ENCODE measurements at places on chromosomes 4 and X.

- no peak for DNase-seq
Observed at GRCh38 chr4:96685691-96686090, 845.8 kb downstream of the PDHA2 start.

- DNase-seq: no peak
Observed at GRCh38 chr4:38846015-38846414, 10.6 kb downstream of the TLR6 start.

DNA sequence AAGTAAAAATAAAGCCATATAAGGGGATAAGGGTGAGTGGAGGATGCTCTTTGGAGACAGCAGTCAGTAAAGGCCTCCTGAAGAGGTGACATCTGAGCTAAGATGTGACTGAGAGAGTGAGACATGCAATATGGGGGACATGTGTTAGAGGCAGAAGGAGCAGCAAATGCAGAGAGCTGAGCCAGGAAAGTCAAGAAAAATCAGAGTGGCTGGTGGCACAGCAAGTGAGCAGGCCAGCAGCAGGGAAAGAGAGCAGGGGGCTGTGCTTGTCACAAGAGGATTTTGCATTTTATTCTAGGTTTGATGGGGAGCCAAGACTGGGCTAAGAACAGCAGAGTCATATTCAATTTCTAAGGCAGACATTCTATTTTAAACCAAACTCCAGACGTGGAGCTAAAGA, 394.5 kb downstream of the KCNIP4 start:
- DNase-seq: no peak

DNA sequence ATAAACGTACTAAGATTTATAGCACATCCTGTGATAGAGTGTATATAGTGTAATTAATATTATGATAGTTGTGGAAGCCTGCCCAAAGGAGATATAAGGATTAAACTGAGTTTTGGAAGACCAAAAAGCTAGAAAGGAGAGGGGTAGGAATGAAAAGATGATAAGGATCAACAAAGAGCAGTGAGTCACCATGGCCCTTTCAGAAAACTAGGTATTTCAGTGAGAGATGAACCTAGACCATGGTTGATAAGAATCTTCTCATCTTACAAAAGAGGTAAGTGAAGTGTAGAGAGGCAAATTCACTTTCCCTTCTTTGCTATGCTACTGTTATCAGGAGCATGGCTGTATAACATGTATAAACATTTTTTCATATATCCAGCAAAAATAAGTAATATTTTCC, 133.8 kb upstream of the PLAC1 start:
- DNase-seq: no peak

DNA sequence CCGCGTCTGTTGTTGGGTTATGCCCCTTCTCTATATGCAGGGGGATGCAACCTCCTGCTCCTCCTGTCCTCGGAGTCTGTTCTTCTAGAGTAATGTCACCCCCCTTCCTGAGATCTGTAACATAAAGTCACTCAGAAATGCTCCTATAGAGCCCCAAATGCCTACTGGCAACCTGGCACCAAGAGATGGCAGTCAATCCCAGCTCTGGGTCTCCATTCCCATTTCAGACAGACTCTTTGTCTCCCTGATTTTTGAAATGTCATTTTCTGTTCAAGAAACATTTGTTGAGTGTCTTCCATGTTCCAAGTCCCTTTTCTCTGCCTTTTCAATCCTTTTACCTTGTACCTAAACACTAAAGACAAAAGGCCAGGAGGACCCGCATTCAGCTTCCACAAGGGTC, 9.6 kb upstream of the PRDM8 start:
- DNase-seq: no peak

DNA sequence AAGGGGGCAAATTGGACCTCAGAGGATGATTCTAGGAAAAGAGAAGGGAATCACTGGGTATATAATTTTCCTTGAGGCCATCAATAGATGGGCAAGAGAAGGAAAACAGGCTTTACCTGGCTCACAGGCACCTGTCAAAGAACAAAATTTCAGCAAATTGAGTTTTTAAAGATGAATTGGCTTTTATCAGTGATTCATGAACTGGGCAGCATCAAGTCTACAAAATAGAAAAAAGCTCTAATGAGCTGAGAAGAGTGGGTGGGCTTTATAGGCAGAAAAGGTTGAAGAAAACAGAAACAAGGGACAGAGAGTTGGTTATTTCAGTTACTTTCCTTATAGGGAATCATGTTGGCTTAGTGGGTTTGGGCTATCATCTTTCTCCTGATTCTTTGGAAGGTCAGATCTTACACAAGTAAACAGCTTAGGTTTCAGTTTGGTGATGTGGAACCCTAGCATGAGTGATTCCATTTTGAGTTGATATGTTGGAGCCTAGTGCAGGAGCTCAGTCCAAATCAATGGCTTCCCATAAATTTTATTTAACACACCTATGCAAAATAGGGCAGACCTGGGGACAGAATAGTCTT, 120.7 kb upstream of the MED14 start:
- DNase-seq: no peak

GRCh38 chrX:19225909-19226308, 103.6 kb upstream of the ADGRG2 start:
- DNase-seq: no peak

DNA sequence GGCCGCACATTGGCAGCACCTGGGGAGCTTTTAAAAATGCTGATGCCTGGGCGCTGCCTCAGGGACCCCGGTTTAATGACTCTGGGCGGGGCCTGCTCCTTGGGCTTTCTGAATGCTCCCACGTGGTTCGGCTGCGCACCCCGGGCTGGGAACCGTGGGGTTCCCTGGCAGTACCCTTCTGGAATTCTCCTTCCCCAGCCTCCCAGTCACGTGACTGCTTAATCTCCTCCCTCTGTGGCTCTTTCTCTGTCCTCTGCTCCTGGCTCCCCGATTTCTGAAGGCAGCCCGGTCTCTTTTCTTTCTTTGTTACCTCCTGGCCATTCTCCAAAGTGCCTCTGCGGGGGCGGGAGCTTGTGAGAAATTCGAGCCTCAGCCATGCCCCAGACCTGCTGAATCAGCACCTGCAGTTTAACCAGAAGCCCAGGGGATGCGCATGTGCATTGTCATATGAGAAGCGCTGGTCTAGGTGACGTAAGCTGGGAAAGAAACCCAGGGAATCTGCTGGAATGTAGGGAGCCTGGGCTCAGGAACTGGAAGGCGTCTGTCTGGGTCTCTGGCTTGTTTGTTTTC, 16.6 kb downstream of the CLCN4 start:
- DNase-seq: no peak

GRCh38 chrX:9864011-9864410, 77.8 kb downstream of the SHROOM2 start:
- DNase-seq: no peak

GRCh38 chr4:173398220-173398619, 696 bp downstream of the SCRG1 start:
- DNase-seq: no peak

- DNase-seq: no peak
Observed at GRCh38 chr4:6419452-6420028, 52.9 kb downstream of the PPP2R2C start.

GRCh38 chr4:142129931-142130330, 493.5 kb downstream of the IL15 start:
- DNase-seq: no peak

DNA sequence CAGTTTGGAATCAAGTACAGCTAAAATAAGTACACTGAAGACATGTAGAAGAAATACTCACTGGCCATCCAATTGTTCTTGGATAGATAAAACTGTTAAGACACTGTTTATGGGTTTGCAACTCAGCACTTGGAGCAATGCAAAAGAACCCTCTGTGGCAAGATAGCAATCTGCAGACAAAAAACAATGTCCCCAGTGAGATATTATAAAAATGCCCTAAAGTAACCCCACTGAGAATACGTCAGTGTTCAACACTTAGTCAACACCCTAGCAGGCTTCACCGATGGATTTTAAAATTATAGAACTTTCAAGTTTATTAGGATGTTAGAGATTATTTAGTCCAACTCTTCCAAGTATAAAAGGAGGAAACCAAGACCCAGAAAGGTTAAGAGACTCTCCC, 47.5 kb upstream of the NDP start:
- DNase-seq: no peak

DNA sequence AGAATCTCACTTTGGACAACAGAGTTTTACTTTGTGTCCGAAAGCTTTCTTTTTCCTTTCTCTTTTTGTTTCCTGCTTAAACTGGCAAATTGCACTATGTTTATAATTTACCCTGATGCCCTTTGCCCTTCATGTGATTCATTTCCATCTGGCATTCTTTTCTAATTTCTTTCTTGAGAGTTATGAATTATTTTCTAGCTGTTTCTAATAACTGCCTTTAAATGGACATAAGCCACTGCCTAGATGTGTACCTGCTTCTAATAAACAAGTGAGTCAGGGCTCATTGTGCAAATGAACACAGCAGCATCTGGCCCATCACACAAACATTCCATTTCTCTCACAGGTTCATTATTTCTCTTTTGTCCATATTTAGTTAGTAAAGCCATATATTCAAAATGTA, 242.3 kb upstream of the GPRIN3 start:
- DNase-seq: no peak

DNA sequence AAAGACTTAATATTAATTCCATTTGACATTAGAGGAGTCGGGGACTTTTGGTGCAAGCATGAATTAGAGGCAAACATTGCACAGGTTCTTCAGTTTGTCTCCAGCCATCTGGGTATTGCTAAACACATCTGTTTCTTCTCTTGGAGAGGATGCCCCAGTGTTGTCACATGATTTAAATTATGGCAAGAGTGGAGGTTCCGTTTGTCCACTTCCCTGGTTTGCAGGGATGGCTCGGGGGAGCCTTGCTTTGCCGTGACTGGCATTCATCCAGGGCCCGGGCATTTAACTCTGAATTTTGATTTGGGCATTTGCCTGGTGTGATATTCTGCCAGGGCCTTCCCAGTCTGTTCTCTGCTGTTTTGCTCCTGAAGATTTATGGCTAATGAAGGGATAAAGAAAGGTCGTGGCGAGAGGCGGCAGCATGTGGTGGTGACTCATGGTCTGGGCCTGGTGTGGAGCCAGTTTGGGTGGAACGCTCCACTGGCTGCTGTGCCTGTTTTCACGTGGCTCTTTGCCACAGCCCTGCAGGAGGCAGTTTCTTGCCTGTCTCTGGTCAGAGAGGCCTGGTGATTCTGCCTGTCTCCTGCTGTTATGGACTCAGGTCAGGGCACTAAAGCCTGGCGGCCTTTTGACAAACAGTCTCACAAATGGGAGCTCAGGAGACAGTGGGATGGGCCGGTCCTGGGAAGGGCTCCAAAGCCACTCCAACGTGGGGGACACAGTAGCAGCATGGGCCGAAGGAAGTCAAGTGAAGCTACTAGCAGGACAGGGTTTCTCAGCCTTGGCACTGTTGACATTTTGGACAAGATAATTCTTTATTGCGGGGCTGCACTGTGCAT, 99.4 kb upstream of the PGRMC2 start:
- DNase-seq: no peak

- DNase-seq: no peak
Observed at GRCh38 chr4:185955826-185956543, 113.0 kb upstream of the TLR3 start.

DNA sequence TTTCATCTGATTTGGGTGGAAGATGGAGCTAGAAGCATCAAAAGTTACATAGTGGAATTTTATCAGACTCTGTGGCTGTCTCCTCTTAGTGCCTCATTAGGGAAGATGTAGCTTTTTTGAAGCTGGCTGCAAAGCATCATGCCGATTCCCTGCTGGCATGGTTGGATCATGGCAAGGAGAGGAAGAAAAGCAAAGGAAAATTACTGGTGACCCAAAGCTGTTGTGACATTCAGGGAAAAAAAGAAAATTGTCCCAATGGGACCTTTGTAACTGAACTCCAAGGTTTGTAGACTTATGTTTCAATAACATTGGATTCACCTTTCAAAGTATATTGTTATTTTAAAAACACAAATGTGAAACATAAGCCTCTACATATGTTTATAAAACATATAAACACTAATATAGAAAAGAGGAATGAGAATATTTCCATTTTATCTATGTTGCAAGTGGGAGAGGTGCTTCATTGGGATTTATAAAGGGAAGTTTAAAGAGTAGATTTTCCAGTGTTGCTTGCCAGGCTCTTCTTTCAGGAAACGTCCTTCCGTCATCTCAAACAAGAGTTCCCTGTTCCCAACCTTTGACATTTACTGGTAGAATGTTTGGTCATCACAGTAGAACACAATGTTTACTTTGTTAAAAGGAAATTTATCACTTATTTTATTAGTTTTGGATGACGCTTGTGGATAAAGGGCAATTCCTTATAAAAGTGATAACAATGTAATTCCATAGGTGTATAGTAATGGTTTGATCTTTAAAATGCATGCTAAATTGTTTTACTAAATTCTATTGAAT, 190.1 kb upstream of the GPRIN3 start:
- no peak for DNase-seq

GRCh38 chr4:137067735-137068134, 464.6 kb downstream of the PCDH18 start:
- DNase-seq: no peak

DNA sequence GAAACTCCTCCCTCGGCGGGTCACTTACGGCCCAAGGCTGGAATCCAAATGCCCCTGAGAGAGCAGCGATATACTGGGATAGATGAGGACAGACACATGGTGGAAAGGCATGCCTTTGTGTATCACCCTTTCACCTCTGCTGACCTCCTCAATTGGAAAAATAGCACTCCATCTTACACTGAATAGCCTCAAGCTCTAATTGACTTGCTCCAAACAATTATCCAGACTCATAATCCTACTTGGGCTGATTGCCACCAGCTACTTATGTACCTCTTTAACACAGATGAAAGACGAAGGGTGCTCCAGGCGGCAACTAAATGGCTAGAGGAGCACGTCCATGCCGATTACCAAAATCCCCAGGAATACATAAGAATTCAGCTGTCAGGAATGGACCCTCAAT, 1142.2 kb downstream of the ARAP2 start:
- DNase-seq: no peak

- no peak for DNase-seq
Observed at GRCh38 chr4:155530857-155531256, 135.8 kb upstream of the GUCY1A1 start.

DNA sequence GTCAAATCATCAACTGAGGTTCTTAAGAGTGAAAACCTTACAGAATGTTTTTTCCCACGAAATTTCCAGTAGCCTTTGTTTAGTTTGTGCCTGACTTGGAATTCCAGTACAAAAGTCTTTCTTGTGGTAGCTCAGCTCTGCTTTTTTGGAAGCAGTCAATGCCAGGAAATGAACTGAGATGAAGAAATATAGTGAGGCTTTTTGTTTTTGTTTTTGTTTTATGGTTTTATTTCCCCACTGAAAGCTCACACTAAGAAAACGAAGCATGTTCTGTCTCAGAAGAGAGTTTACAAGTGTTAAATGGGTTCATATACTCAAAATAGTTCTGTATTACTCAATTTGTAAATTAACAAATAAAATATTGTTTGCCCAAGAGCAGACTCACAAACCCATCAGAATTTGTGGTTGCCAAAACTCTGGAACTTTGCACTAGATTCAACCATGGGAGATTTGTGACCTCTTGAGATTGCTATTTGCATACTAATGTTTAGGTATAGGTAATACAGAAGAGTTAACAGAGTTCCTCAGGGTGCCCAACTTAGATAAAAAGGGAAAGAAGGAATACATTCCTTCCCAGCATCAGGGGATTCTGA, 1060.8 kb downstream of the FAT4 start:
- DNase-seq: no peak

DNA sequence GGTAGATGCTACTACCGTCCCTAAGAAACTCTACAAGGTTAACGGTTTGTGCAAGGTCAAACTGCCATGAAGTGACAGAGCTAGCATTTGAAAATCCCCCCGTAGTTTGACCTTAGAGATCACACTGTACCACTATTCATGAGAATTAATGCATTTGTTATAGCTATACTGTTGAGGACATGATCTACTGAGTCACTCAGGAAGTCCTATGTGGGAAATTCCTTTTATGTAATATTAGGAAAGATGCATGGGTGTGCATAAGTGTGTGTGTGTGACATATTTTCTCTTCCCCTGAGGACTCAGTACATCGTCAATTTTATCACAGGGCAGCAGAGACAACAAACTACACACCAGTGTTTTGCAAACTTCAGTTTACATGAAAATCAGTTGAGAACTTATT, 141.1 kb downstream of the FBXW7 start:
- no peak for DNase-seq

All from stimulated activated CD8-positive, alpha-beta memory T cell treated with anti-CD3 and anti-CD28 coated beads, Interleukin-15, amount 100 ng/mL, for 48 hours (primary cell).